ENCODE measurements at places on chromosomes 2 and 18. TPM values are rescaled to one million over a fixed set of nuclear protein-coding genes. Genes with fewer than 3 reads are reported as not detected.
A peak's percentile ranks its signal among the peaks of the same experiment; 100 is the strongest.

The OSBPL1A gene
- total RNA-seq, result 63.9 TPM

The PLGLB1 gene
- total RNA-seq, result 6.2 TPM

The SERPINB13 gene
- not detected for total RNA-seq

The CLEC4F gene
- not detected for total RNA-seq

The ANKRD30B gene
- 0.16 TPM for total RNA-seq

The TUBA4B gene
- total RNA-seq, result not detected

DNA sequence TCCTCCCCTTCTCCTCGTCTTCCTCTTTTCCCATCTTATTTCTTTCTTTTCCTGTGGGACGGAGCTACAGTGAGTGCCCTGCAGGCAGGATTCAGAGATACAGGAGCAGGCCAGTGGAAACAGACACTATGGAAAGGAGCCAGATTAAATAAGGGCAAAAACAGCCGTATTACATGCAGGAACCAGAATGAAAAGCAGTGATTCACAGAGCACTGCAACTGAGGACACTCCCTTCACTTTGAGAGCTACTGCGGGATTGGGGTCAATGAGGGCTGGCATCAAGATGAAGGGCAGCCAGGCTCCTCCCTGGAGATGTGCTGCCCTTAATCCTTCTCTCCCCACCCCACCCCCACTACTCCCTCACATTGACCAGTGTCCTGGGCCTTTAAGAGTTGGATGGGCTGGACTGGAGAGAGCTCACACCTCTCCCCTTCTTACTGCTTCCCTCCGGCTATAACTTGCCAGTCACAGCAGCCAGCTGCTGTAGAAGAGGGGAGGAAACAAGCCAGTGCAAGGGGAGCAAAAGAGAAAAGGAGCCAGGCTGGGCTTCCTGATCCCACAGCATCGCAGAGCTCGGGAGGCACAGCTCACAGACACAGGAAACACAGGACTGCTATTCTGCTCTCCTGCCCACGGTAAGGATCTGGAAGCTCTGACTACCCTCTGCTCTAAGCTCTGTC is at the start of gene PLCD4:
PLCD4 (plus strand) TSS at position 464 of the 680 bp plus-strand sequence. CDS start 7,841 bp downstream, outside the sequence.
- DNase-seq, result no peak

GRCh38 chr2:53778536-53779162 is 8.1 kb downstream of the ASB3 start:
- DNase-seq, result no peak

DNA sequence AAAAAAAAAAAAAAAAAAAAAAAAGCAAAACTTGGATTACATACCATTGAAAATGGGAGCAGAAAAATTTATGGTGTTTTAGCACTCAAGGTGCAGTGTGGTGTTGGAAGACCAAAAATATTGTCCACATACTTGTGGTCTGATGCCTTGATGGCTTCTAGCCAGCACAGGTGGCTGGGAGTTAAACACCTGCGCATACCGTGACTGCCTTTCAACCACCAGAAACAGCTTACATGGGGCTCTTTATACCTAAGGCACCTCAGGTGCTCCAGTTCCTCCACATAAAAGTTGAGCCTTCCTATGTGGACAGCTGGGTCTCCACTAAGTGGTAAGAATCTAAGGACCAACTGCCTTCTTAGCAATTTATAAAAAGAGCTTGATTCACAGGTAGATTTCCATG is 802.6 kb upstream of the CELF4 start:
- no peak for DNase-seq

DNA sequence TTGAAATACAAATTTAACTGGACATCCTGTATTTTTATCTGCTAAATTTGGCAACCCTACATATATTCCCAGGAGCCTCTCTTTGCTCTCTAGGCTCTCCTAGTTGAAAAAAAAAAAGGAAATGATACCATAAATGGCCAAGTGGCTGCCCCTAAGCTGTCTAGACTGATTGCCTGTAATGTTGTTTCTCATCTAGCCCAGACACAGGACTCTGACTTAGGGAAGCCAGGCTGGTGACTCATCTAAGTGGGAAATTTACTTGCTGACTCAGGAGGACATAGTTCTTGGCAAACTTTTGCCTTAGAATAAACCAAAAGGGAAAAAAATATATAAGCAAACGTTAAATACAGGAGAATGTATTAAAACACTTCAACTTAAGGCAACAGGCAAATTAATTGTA is 14.6 kb upstream of the ITGAV start:
- peak; percentile 17 for DNase-seq

DNA sequence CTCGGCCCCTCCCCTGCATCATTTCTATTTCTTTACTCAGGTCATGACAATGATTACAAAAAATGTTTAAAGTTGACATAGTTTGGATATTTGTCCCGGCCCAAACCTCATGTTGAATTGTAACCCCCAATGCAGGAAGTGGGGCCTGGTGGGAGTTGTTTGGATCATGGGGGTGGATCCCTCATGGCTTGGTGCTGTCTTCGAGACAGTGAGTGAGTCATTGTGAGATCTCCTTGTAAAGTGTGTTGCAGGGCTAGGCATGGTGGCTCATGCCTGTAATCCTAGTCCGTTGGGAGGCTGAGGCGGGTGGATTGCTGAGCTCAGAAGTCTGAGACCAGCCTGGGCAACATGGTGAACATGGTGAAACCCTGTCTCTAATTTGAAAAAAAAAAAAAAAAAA is 9.2 kb upstream of the MAP4K4 start:
- no peak for DNase-seq

GRCh38 chr2:29632018-29632417 is 289.4 kb downstream of the ALK start:
- no peak for DNase-seq

GRCh38 chr2:182020286-182021070 is 34.8 kb downstream of the PPP1R1C start:
- DNase-seq, result no peak

- no peak for DNase-seq
These were observed 50.8 kb downstream of the ATOH8 start for GRCh38 chr2:85804583-85804982.

DNA sequence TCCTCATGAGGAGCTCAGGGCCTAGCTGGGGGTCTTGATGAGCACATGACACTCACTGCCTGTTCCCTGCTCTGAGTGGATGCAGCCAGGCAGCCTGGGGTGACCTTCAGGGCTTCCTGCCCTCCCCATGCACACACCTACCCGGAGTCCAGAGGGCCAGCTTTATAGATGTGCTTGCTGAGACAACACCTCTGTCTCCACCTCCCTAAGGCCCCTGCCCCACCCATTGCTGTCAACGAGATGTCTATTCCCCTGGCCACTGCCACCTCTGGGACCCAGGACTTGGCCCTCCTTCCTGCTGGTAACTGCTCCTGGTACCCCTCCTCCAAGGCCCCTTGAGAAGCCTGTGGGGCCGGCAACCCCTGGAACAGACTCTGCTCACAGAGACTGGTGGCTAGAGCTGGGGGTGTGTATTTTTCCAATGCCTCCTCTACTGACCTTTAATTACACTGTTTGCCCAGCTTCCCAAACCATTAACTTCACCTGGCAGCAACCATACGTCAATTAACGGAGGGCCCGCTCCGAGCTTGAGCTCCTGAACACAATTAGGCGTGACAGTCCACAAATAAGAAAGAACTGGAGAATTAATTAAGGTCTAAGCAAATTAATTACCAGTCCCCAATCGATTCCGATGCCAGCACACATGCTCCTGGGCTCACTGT is 66.3 kb downstream of the EMX1 start:
- no peak for DNase-seq

GRCh38 chr2:64586054-64586453 is 61.9 kb downstream of the AFTPH start:
- no peak for DNase-seq
